ENCODE measurements at places on chromosomes 13 and 19. TPM values are rescaled to one million over a fixed set of nuclear protein-coding genes. Genes with fewer than 3 reads are reported as not detected.

The KIR2DL3 gene
- total RNA-seq = 0.45 TPM

The CABP5 gene
- not detected for total RNA-seq

The VPS36 gene
- total RNA-seq = 47.7 TPM

DNA sequence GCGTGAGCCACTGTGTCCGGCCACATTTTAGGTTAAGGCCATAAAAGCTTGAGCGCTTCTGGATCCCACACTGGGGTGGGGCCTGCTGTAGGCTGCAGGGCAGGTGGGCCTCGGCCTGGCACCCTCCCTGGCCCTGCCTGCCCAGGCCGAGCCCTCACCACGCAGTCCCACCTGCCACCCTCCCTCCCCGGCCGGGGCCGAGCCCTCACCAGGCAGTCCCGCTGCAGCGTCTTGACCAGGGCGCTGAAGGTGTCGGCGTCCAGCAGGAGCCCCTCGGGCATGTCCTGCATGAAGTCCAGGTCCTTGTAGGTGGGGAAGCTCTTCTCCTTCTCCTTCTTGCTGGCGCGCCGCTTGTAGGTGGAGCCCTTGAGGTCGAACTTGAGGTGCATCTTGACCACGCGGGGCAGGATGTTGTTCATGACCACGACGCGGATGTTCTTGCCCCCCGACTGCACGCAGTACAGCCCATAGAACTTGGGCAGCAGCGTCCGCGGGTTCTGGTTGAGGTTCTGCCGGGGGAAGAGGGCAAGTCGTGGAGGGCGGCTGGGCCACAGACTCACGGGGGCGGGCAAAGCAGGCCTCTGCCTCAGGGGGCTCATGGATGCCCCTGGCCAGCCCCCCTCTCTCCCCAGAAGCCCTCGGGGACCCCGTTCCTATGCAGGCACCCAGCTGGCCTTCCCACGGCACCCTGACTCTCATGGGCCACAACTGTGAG lies 26.6 kb upstream of the CACTIN start:
- no peak for DNase-seq

DNA sequence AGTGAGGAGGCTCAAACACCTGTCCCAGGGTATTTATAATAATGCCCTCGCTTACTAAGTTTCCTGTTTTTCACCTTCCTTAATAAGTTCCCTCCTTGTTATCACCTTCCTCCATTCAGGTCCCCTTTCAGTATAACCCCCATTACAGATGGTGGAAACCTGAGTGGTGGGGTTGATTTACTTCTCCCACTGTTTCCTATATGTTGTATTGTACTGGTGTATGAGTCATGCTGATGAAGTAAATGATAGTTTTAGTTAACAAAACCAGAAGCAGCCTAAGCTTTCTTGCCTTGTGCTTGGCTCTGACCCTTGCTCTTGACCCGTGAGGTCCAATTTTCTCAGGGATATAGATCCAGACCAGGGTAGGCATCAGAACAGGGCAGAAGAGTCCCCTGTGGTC lies 22.3 kb upstream of the TNFSF11 start:
- no peak for DNase-seq

Measured in T-cell (primary cell).